Stimulated activated CD8-positive, alpha-beta memory T cell treated with anti-CD3 and anti-CD28 coated beads, Interleukin-2, amount 100 ng/mL, for 1 hour (primary cell): ENCODE measurements at places on chromosomes 4 and X.

DNA sequence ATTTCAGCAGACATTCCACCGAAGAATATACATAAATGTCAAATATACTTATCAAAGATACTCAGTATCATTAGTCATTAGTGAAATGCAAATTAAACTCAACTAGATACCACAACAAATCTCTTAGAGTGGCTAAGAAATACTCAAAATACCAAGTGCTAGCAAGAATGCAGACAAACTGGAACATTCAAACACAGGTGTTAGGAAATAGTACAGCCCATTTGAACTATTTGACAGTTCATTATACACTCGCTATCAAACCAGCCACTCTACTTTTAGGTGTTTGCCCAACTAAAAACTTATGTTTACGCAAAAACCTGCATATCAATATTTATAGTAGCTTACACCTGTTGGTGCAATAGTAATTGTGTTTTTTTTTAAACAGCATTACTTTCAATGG, 8.8 kb downstream of the ADAM29 start:
- no peak for DNase-seq

GRCh38 chr4:1683261-1683735, 815 bp downstream of the FAM53A start:
- DNase-seq: no peak

GRCh38 chr4:151948351-151949016, 187.7 kb upstream of the GATB start:
- DNase-seq: no peak

- DNase-seq: peak; percentile 5
Measured at GRCh38 chrX:40877887-40878286, 142.5 kb upstream of the MED14 start.

DNA sequence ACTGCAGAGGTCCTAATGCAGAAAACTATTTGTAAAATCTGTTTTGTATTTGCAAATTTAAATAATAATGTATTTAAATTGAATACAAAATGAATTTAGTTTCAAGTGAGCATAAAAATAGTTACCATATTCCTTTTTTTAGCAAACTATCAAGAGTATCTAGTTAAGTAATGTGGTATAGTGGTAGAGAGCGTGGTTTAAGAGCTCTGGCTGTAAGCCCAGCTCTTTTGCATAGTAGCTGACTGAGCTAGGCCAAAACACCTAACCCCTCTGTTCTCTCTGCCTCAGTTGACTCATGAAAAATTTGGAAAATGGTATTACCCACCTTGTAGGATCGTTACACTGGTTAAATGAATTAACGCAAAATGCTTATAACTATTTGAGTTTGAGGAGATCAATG, 18.1 kb upstream of the ADAD1 start:
- DNase-seq: no peak

DNA sequence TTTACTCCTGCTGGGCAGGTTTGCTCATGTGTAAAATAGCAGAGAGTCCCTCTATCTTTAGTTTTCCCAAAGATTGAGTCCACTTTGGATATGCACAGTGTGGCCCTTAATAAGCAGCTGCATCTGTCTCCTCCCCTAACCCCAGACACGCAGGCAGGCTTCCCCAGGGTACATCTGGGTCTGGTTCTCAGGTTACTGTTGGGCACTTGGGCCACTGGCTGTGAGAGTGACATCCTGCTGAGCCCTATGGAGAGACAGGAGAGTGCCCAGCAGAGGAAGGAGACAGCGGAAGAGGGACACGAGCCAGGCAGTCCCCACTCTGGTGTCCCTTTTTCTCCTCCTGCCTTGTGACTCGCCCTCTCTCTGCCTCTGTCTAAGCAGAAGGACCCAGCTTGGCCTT, 16.0 kb downstream of the XK start:
- DNase-seq: no peak

DNA sequence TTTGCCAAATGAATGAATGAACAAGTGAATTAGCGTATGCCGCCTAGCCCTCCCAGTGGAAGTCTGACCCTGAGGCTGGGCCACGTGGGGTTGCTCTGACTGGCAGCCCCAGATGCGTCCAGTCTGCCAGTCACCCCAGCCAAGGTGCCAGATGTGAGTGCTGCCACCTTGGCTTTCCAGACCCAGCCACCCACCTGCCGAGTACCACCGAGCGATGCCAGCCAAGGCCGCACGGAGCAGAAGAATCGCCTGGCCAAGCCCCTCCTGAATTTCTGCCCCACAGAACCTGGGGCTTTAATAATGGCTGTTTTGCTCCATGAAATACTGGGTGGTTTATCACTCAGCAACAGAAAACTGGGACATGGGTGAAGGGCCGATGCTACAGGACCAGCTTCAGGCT, 59.3 kb downstream of the ADRA2C start:
- DNase-seq: no peak

- DNase-seq: no peak
Measured at GRCh38 chr4:48470137-48470536, 13.0 kb upstream of the SLC10A4 start.

DNA sequence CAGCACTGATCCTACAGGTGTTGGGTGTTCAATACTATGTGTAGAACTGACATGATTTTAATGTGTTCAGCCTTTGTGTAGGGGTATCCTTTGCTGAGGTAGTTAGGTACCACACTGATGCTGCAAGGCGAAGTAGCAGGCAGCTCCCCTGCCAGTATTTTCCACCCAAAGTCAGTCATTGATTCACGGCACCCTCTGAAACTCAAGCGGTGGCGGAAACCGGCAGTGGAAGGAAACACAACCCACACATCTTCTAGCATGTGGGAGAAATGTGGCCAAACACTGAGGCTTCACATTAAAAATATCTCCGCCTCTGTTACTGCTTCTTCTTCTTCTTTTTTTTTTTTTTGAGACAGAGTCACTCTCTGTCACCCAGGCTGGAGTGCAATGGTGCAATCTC, 126.3 kb downstream of the AASDH start:
- DNase-seq: no peak

DNA sequence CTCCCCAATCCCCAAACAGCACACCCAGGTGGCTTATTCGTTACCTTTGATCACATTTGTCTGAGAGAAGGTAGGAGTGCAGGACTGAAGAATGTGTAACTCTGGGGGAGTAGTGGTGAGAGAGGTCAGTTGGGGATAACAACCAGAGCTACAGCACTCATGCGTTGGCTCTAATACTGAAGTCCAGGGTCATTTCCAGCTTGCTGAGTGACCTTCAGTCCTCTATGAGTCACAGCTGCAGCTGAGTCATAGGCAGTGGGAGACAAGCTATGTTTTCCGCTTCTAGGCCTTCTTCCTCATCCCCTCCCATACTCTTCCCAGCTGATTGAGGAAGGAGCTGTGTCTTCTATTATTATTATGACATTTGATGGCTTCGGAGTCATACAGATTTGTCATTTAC, 31.6 kb upstream of the CT47C1 start:
- no peak for DNase-seq

GRCh38 chr4:86626066-86626465, 32.0 kb downstream of the PTPN13 start:
- no peak for DNase-seq

DNA sequence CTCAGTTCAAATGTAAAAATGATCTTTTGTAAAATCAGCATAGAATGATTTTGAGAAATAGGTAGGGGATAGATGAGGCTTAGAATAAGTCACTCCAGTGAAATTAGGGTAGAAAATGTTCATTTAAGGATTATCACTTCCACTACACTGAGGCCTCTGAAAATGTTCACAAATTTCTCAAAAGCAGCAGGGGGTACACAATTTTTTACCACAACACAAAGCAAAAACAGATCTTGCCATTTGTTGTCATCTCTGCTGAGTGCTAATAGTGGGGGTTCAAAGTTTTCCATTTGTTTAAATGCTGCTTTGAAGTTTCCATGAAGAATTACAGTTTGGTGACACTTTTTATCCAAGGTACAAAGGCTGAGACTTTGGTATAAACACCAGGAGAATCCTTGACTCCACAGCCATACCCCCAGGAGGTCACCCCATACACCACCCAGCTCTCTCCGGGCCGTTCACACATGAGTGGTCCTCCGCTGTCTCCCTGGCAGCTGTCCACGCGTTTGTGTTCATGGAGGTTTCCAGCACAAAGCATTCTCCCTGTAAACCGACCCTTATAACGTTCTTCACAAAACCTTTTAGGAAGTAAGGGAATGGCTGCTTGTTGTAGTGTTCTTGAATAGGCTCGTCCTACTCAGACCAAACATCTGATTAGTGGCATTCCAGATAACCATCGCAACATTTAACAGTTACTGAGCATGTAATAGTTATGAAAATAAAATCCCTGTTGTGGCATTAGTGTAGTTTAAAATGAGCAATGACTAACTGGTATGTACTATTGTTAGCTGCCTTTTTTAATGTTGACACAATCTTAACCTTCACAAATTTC, 71.0 kb downstream of the PRSS12 start:
- DNase-seq: no peak

DNA sequence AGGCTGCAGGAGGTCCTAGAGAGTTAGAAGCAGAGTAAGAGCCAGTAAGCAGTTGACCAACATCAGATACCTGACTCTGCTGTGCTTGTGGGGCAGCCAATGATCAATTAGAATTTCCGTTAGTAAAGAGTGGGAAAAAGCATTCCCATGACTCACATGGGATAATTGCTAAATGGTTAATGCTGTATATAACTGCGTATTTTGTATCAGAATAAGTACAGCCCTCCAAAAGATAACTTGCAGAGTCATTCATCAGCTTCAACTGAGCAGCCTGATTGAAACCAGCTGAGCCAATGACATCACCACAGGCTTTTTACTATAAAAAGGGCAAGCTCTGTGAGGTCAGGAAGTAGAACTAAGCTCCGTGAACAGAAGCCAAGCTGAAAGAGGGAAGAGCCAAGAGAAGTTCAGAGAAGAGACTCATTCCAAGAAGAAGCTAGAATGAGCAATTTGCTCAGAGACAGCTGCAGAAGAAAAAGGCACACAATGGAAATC, 67.9 kb downstream of the PPP3CA start:
- DNase-seq: no peak

DNA sequence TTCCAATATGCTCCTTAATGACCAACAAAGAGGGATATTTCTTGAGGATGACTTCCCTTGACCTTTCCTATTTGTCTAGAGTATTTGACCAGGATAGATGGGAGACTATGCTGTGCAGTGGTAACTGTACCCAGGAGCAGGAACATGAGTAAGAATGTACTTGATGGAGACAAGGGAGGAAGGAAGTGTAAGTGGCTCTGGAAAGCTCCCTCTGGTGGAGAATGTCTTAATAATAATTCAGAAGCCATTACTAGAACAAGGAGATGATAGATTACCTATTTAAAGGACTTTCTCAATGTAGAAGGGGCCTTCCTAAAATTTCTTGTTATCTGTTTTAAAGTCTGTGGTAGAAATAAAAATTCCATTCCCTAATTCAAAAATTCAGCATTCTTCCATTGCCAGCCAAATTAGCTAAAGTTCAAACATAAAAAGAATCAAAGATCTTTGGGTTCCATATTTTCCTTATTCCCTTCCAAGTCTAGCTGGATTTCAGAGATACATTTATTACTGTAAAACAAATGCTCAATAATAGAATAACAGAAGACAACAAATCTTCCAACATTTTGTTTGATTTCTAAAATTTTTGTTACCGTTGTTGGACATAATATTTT, 83.8 kb downstream of the GRID2 start:
- no peak for DNase-seq

DNA sequence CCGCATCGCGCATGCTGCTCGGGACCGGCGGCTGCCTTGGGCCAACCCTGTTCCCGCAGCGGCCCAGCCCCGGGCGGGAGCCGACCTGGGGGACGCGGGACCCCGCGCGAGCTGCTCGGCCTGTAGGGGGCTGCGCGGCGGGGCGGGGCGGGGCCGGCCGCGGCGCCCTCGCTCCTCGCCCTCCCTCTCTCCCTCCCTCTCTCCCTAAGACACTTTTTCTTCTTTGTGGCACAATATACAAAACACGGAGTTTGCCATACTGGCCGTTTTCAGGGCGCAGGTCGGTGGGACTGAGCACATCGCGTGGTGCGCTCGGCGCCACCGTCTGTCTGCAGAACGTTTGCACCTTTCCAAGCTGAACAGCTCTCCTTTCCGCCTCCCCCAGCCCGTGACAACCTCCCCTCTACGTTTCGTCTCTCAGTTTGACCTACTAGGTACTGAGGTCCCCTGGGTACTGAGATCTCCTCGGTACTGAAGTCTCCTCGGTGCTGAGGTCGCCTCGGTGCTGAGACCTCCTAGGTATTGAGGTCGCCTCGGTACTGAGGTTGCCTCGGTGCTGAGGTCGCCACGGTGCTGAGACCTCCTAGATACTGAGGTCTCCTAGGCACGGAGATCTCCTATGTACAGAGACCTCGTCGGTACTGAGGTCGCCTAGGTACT, 261.1 kb upstream of the PLCXD1 start:
- DNase-seq: no peak

GRCh38 chr4:2902126-2902525, 58.5 kb downstream of the ADD1 start:
- DNase-seq: no peak

GRCh38 chrX:120824021-120824420, 51.6 kb downstream of the CT47B1 start:
- DNase-seq: no peak

GRCh38 chr4:169062897-169063244, 52.8 kb upstream of the CBR4 start:
- DNase-seq: no peak

DNA sequence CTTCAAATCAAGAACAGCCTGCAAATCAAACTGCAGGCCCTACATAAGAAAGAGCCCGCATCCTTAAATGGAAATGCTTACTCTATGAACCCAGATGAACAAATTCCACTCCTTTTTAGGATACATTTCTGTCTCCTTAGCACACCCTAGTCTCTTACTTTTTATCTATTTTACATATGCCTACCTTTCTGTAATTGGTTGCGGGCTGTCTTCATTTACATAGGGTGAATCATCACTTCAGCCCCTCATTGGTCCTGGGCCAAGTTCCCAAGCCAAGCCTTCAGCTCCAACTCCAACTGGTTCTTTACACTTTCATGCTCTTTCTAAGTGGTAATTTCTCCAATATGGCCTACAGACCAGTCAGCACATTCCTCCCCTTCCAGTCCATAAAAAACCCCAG, 219.3 kb downstream of the TRAM1L1 start:
- no peak for DNase-seq

DNA sequence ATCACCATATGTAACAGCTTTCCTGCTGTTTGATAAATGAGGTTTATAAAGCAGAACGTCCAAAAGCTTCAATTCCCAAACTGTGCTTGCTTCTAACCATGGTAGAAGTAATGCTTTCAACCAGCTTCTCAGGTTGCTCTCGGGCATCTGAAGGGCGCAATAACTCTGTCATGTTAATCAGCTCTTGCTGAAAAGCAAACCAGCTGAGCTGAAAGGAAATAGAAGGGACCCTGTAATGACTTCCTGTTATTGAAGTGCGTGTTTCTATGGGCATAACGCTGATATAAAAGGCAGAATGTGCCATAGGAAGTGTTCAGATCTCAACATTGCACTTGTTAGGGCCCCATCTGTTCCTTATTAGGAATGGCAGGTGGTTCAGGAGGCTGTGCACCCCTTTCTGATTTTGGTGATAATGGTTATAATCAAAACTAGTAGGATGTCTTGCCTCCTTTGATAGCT, 21.2 kb downstream of the HERC3 start:
- DNase-seq: no peak

GRCh38 chr4:75892508-75892907, 9.7 kb downstream of the PPEF2 start:
- DNase-seq: no peak

- no peak for DNase-seq
Measured at GRCh38 chr4:109945056-109945455, 32.4 kb downstream of the EGF start.

GRCh38 chrX:110675886-110676285, 119.7 kb downstream of the CHRDL1 start:
- no peak for DNase-seq
